A549 treated with AZD2906 at 1 μM for 4 hours (cell line): ENCODE measurements at places on chromosomes 5 and 9. TPM values are rescaled to one million over a fixed set of nuclear protein-coding genes. Genes with fewer than 3 reads are reported as not detected.

PCDHGA1 gene
- total RNA-seq = 0.23 to 0.32 TPM (median 0.27 TPM) in 5 replicates

AIF1L gene
- 1.8 to 2.0 TPM (median 2.0 TPM) in 5 replicates for total RNA-seq

PFN3 gene
- not detected in 5 replicates for total RNA-seq

SOHLH1 gene
- 0.05 to 0.08 TPM (median 0.05 TPM) in 3 of 5 replicates, not detected in the others for total RNA-seq

IFNA13 gene
- total RNA-seq = not detected in 5 replicates

FAXDC2 gene
- 0.29 to 0.37 TPM (median 0.35 TPM) in 5 replicates for total RNA-seq

PKN3 gene
- total RNA-seq = 13.1 to 18.5 TPM (median 16.8 TPM) in 5 replicates

BTNL9 gene
- total RNA-seq = 0.70 to 1.1 TPM (median 0.84 TPM) in 5 replicates

TMEM252 gene
- total RNA-seq = not detected in 5 replicates

ZFP2 gene
- total RNA-seq = not detected in 5 replicates

SMIM27 gene
- 11.4 to 15.9 TPM (median 13.6 TPM) in 5 replicates for total RNA-seq

MARCOL gene
- not detected in 5 replicates for total RNA-seq

RELL2 gene
- 4.0 to 5.2 TPM (median 4.6 TPM) in 5 replicates for total RNA-seq

NIPAL4 gene
- total RNA-seq = 9.1 to 11.9 TPM (median 10.0 TPM) in 5 replicates

NUTM2F gene
- 0.02 TPM in 1 of 5 replicates, not detected in the others for total RNA-seq

AGXT2 gene
- total RNA-seq = not detected in 5 replicates

DRD1 gene
- 0.02 to 0.11 TPM (median 0.05 TPM) in 5 replicates for total RNA-seq

SMU1 gene
- 17.0 to 22.9 TPM (median 17.7 TPM) in 5 replicates for total RNA-seq

DIPK1B gene
- 6.1 to 9.8 TPM (median 9.3 TPM) in 5 replicates for total RNA-seq

PCDHGA7 gene
- 0.71 to 1.2 TPM (median 0.76 TPM) in 5 replicates for total RNA-seq

ZDHHC11 gene
- 13.3 to 16.9 TPM (median 15.8 TPM) in 5 replicates for total RNA-seq

SLC25A2 gene
- not detected in 5 replicates for total RNA-seq

USP20 gene
- 3.7 to 6.1 TPM (median 5.6 TPM) in 5 replicates for total RNA-seq

TAF11L4 gene
- total RNA-seq = not detected in 5 replicates

F2RL1 gene
- total RNA-seq = 224 to 299 TPM (median 233 TPM) in 5 replicates

RNF208 gene
- 0.91 to 2.8 TPM (median 2.1 TPM) in 5 replicates for total RNA-seq
